ENCODE measurements at places on chromosomes 5 and 9. TPM values are rescaled to one million over a fixed set of nuclear protein-coding genes. Genes with fewer than 3 reads are reported as not detected.
A peak's percentile ranks its signal among the peaks of the same experiment; 100 is the strongest.

DNA sequence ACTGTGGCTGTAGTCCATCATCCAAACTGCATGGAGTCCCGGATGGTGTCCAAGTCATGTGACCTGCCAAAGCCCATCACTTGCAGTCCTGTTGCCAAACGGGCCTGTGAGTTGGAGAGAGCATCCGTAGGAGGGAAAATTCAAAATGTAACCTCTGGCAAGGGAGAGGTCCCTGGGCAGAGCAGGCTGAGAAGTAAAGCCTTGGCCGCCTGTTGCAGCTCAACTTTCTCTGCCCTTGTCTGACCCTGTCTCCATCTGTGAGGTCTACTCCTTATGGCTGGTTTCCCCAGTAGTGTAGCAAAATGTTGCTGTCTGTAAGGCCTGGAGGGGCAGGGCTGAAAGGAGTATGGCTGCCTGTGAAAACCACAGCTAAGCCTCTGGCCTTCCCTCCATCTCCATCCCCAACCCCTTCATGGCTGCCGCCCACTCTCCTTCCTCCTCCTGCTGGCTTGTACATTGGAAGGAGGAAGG, 163.5 kb downstream of the SEMA6A start:
- no peak for DNase-seq

DNA sequence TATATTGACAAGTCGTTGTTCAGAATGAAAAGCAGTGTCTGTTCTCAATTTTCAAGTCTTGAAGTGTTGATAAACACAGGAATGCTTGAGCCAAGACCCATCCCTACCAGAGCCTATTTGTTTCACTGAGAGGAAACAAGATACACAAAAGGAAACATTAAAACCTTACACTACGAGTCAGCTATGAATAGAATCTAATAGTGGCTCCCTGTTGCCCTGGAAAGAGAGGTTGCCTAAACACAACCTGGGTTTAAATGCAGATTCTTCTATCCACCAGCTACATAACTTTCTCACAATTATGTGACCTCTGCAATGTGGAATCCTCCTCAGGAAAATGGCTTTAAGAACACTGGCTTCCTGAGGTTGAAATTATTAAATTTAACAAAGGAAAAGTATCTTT, 29.1 kb upstream of the BNC2 start:
- no peak for DNase-seq

DNA sequence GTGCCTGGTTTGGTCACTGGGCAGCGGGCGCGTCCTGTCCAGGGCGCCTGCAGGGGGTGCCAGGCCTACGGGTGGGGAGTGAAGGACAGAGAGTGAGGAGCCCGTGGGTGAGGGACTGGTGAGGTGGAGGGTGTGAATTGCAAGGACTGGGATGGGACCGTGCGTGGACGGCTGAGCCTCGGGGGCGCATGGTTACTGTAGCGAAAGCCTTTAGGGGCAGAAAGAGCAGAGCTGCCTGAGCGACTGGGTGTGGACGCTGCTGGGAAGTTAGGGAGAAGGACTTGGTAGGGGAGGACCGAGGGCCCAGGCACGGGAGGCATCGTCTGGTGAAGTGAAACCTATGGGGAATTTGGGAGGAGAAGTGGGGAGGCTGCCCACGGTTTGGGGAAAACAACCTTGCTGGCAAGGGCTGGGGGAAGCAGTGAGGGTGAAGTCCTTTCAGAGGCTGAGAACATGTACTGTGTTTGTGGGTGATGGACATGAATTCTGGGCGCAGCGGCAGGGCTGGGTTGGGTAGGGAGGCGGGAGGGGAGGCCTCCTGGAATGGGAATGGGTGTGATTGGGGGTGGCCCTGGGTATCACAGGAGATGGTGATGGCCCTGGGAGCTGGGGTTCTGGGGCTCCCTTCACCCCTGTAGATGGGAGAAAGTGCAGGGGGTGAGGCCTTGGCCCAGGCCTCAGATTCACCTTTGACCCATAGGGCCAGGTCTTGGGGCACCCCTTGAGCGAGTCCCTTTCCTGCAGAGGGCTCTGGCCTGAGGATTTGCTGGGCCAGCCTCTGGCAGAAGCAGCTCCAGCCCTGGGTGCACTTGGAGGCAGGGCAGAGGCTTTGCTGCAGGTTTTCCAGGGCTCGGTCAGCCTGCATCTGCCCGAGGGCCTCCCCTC, 1.7 kb upstream of the TOR4A start:
- no peak for DNase-seq

GRCh38 chr5:173830421-173830820, 57.7 kb upstream of the CPEB4 start:
- no peak for DNase-seq

DNA sequence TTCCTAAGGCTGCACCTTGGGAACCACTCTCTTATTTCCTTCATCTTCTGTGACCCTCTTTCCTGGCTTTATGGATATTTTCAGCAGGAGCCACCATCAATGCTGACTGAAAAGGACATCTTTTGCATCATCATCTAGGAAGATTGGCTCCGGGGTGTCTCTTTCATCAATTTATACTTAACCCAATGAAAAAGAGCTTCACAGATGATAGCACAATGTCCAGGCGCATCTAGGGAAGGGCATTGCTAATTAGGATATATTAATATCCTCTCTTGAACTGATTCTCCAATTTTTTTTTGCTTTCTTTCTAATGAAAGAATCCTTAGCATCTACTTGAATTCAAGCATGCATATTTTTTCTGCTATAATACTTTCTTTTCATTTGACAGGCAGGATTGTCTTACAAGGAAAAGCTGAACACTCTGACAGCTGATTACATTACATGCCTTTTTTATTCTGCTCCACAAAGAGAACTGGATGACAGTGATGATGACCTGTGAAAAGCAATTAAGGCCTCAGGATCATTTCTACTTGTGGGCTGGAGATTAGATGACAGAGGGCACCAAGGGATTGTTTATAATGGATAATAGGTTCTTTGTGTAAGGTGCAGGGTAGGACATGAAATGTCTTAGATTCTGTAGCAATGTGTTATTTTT, 60.2 kb downstream of the PCSK1 start:
- DNase-seq, result no peak

DNA sequence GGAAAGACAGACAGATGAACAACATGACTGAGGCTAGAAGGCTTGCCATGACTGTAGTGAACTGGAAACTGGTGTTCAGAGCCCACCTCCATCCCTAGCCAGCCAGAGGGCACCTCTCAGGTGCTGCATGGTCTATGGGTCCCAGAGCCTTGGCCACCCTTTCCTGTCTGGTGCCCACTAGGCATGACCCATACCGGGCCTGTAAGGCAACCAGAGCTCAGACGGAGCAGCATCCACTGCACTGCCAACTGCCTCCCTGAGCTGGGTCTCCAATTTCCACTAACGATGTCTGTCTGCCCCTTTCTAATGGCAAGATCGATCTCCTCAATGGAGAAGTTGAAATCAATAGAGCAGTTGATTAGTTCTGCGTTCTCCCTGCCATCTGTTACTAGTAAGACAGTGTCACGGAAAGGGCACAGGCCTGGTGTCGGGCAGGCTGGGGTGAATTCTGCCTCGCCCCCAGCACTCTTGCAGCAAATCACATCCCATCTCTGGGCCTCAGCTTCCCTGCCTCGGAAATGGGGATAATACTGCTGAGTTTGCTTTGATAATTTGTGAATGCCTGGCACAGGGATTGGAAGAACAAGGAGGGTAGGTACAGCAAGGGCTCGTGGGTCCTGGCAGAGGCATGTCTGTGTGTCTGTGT, 172.3 kb upstream of the MVB12B start:
- DNase-seq, result peak; percentile 22

- no peak for DNase-seq
These were observed 8.7 kb downstream of the SHROOM1 start for GRCh38 chr5:132821791-132822190.

DNA sequence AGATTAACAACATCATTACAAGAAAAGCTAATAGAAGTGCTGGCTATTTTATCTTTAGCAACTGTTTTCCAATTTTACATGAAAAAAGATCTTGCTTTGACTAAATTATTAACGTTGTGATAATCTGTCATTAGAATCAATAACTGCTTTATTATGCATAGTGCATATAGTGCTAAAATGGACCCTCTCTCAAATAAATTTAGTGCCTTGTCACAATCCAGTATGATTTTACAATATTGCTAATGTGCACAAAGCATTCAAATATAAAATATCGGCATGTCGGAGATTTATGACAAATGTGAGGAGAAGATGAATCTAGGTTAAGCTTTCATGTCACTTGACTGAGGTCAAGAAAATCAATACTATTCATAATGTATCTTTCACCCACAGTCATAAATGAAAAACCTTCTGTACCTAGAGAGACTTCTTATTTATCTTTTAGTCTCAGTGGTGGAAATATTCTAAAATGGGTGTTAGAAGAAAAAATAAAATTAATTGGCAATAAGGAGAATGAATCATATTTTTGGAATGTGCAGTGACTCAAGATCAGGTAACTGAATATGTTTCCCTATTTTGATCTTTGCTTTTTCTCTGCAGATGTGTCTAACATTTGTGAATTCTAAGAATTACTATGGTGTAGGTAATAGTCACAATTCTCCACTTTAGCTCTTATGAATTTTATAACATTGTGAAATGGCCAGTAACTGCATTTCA, 672.9 kb upstream of the GRAMD2B start:
- DNase-seq, result no peak

GRCh38 chr5:8457187-8458037, 588.5 kb downstream of the MTRR start:
- peak; percentile 95 for DNase-seq

- DNase-seq, result no peak
These were observed 248.5 kb downstream of the AP3B1 start for GRCh38 chr5:78046006-78046405.

DNA sequence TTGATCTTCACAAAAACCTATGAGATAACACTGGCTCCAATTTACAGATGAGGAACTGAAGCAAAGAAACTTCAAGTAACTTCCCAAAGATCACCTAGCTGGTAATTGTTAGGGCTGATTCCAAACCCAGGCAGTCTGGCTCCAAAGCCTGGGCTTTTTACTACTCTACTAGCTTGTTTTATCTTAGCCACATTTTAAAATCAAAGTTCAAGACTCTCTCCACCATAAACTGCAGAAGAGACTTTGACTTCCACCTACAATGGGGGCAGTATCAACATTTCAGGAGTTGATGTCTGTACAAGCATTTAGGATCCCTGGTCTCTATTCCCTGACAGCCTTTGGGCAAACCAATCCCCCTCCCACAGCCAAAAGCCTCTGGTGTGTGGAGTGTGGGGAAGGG, 33.8 kb downstream of the LHFPL2 start:
- no peak for DNase-seq

DNA sequence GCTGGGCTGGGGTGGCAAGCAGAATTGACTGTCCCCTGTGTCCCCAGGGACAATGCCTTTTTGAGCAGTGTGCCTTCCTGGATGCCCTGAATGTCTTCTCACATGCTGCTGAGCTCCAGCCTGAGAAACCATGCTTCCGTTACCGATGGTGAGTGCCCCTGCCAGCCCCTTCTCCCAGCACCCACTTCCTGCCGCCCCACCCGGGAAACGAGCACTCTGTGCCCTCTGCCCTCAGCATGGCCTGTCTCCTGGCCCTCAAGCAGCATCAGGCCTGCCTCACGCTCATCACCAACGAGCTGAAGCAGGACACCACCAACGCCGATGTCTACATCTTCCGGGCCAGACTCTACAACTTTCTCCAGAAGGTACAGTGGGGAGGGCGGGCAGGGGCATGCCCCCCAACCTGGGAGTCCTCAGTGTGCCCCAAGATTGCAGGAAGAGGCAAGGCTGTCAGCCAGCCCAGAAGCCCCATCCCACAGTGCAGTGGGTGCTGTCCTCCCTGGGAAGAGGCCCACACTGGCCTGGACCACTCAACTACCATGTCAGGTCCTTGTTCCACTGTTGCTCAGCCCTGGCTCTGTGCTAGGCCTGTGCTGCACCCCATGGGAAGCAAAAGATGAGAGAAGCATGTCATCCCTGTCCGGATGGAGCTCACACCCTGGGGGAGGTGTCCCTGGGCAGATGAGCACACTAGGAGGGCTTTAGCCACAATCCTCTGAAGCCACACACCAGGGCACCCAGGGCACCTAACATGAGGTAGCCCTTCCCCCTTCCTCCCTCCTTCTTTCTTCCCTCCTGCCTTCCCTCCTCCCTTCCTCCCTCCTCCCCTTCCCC, 4.4 kb downstream of the TTC16 start:
- no peak for DNase-seq

GRCh38 chr9:120531683-120532300, 48.2 kb downstream of the CDK5RAP2 start:
- no peak for DNase-seq

- no peak for DNase-seq
These were observed 34.8 kb upstream of the TTC23L start for GRCh38 chr5:34803974-34804732.

DNA sequence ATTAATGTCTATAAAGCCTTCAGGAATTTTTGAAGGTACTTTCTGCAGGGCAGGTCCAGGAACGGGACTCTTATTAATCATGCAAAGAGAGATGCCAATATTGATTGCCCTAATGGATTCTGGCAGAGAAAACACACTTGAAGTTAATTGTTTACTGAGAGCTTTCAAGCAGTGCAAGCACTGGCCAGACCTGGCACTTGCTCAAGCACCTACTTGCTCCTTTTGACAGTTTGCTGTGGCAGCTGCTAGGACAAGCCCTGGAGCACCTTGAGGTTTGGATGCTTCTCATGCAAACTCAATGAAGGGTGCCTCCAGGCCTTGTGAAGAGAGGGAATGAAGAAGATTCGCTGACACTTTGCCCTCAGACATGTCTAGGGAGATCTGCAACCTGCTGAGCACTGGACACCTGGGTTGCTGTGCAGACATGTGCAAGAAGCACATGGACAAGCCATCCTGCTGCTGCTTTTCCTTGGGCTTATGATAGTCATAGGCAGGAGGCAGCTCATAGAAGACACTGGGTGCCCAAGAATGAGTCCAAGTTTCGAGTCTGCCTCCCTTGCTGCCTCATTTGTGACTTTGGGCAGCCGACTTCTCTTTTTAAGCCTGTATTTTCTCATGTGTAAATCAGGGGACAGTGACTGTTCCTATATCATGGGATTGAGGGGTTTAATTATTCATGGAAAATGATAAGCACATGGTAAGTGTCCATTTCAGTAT, 88.8 kb upstream of the EQTN start:
- peak; percentile 55 for DNase-seq

DNA sequence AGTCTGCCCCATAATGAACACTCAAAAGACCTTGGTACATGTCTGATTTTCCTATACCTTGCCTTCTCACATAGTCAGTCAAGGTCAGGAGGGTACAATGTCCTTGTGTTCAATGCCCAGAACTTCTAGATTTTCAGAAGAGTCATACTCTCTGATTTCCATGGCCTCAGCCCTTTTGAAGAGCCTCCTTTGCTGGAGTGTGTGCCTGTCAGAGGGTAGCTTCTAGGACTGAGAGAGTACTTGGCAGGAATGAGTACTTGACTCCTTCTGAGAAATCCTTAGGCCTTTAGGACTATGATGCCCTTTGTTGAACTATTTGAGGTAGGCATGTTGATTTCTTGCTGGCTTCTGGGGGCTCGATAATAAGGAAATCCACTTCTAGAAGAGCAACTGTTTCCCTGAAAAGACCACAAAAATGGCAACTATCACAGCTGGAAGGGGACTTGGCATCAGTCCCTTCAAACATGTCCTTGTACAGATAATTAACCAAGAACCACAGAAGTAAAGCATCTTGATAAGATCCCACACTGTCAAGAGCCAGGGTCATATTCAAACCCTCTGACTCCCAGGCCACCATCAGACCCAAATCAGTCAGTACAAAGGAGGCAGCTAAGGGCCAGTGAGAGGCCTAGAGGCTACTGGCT, 10.6 kb upstream of the MEGF9 start:
- DNase-seq, result no peak

Gene F2RL2
- not detected for total RNA-seq

Gene KIF20A
- 0.83 TPM for total RNA-seq

Gene PCDHGC4
- 3.6 TPM for total RNA-seq

Gene HIGD2A
- total RNA-seq, result 145 TPM

Gene PCDHA10
- 1.5 TPM for total RNA-seq

Gene MAMDC2
- 46.3 TPM for total RNA-seq

Gene FCN2
- total RNA-seq, result 0.49 TPM

Gene SLCO6A1
- total RNA-seq, result not detected

Gene SWI5
- total RNA-seq, result 21.9 TPM

Gene STK32A
- total RNA-seq, result 9.7 TPM

All from ureter (tissue), 1 donor.